ENCODE measurements at places on chromosomes 2 and 18.

DNA sequence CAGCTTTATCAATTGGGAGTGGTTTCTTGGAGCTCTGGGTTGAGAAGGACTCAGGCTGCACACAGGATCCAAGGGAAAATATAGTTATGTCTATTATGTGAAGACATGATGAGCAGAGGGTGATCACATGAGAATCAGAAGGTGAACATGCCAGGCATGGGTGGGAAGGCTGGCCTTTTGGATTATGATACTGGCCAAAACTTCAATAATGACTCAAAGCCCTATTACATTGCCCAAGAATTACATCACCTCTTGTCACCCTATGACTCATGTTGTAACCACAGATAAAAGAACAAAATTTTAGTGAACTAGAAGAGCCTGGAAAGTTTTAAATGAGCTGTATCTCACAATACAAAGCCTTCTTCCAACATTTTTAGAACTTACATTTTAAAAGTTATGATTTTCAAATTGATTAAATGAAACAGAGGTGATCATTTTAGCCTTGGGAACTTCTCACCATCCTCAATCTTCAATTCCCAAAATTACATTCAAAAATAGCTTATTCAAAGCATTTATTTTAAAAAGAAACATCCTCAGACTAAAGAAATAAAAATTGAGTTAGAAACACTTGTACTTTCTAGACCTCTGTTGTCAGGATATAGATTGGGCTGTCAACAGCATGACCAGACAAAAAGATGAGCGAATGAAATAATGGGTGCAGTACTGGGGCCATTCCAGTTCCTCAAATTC is 428.3 kb downstream of the MBD2 start:
- DNase-seq: no peak

DNA sequence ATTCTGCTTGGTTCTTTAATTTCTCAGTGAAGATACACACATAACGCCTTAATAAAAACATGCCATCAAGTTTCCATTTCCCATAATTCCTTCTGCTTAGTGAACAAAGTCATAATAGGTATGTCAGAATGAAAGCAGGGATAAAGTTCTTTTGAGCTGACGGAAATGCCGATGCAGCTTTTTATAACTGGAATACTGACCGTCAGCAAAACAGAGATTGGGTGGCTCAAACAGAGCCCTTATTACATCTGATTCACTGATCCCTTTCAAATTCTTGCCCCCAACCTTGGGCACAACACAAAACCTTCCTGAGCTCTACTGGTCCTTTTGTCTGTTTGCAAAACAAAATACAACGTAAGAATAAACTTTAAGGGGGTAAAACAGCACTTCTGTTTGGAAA is 140.4 kb downstream of the CDH2 start:
- DNase-seq: no peak

- DNase-seq: no peak
Observed at GRCh38 chr2:58906081-58906645, 665.0 kb upstream of the FANCL start.

DNA sequence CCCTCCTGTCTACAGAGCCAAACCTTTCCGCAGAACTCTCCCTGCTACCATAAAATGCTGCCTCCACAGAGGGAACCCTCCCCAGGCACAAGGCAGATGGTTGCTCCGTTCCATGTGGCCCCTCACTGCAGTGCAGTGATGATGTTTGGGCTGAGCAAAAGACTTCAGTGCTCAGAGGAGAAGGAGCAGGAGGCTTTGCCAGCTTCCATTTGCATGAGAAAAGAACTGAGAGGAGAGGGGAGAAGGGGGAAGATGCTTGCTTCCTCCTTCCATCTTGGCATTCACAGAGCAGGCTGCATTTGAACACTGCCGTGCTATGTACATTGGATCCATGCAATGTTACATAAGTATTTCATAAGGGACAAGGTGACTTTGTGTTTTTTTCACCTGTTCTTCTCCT is 46.6 kb upstream of the TMEM200C start:
- no peak for DNase-seq

DNA sequence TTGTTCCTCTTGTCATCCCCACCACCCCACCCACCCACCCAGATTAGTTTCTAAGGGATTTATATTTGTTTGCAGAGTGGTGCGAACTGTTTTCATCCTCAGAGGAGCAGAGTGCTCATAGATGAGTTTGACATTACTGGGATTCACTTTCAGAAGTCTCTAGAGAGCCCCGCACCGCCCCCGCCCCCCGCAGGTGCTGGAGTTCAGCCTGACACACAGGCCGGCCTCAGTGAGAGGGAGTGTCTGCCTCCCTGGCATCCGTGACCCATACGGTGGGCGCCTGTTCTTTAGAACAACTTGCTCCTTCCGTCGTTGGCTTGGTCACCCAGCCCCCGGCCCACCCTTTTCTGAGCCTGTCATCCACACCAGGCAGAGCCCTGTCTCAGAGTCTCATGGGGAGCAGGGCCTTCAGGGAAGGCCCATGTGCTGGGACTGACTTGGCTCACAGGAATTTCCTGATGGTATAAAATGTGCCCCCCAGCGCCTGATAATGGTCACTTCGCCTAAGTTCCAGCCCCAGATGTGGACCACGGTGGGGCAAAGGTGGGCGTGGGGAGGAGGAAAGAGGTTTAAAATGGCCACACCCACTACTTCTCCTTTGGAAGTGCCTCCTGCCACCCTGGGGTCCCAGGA is 44.3 kb downstream of the HPCAL1 start:
- peak; percentile 23 for DNase-seq

GRCh38 chr2:190766595-190766994 is 114.0 kb upstream of the GLS start:
- no peak for DNase-seq

DNA sequence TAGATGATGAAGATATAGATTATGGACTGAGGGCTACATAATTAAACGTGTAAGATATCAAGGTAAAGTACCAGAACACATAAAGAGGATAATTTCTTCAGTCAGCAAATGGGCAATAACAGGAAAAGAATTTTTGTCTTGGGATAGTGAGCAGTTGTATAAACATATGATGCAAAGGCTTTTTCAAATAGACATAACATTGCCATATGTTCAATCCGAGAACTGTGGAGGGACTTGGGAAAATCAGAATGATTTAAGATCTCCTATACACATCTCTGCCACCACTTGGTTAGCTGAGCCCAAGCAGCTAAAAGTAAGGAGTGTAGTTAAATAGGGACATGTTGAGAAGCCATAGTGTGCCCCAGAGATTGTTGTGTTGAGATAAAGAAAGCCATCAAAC is 287.6 kb upstream of the ZNF521 start:
- no peak for DNase-seq

DNA sequence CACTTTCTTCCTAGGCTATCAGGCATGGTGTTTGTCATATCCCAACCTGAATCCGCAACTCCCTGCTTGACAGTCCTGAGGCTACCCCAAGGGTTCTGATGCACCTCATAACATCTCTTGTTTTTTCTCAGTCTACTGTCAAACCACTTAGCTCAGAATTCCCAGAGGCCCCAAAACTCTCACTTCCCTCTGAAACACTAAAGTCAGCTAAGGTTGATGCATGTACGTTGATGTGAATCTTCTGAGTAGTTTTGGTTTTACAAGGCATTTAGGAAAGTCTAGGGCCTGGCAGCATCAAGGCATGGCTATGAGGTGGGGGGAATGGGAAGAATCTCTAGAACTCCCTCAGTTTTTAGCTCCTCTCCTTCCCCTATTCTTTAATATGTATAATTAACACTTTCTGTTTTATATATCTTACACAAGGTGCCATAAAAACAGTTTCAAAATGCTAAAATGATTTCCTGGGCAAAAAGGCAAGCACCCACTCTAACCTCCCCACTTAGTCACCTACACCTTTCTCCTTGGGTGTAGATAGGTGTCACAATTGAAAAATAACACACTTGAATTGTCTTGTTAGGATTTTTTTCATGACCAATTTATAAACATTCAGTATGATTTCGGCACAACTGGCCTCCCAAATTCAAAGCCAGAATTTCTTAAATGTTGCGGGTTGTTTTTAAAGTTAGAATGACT is 71.4 kb upstream of the TANK start:
- no peak for DNase-seq

- DNase-seq: no peak
Observed at GRCh38 chr2:50752237-50752636, 279.7 kb downstream of the NRXN1 start.

DNA sequence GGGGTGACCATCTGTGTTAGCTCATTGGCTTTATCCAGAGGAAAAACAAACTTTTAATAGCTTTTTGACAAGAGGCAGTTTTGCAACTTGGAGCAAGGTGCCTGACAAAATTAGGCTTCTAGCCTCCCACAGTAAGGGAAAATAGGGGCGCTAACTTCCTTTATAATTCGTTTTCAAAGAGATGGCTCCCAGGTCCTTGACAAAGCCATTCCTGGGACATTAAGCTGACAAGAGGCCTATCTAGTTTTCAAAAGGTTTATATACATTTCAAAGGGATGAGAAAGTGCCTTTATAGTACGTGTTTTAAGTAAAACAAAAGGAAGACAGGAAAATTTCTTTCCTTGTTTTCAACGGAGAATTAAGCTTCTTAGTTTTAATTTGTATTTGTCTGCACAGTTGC is 159.4 kb upstream of the GCFC2 start:
- no peak for DNase-seq

- DNase-seq: no peak
Observed at GRCh38 chr2:99624677-99625076, 134.9 kb upstream of the REV1 start.

- no peak for DNase-seq
Observed at GRCh38 chr2:237351046-237351445, 62.9 kb downstream of the COL6A3 start.

GRCh38 chr2:145572238-145572637 is 1052.3 kb upstream of the ZEB2 start:
- no peak for DNase-seq

DNA sequence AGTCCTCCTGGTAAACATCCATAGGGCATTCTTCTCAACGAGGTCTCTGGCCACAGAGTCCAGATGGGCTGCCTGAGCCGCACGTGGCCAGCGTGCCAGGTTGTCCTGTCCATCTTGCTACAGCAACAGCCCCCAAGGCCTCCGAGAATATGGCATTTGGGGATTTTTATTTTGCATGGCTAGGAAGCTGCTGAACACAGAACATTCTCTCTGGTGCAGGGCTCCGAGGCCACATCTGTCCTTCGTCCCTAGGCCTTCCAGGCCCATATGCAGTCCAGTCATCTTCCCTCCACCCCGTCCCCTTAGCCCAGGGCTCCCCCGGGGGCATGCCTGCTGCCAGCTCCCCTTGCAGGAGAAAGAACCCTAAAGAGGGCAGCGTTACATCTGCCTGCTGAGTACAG is 2.3 kb downstream of the HDAC4 start:
- DNase-seq: no peak

- DNase-seq: no peak
Observed at GRCh38 chr2:190179754-190180312, 117.3 kb upstream of the MSTN start.

DNA sequence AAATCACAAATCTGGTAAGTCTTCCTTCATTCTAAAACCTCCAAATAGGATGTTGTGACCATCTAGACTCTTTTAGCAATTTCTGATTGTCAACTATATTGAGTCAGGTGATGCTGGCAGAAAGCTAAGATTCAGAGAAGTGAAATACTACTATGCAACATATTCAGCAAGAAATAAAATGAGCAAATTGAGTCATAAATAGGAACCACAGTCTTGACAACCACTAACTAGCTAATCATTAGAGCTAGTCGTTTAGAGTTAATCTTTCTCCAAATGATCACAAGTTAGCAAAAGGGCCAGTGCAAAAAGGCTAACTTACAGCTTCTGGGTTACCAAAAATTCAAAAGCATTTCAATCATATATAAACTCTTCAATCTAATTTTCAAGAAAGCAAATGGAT is 54.5 kb downstream of the ROCK1 start:
- no peak for DNase-seq

- DNase-seq: no peak
Observed at GRCh38 chr18:79851950-79852349, 54.2 kb downstream of the KCNG2 start.

GRCh38 chr2:161625314-161625919 is 1.2 kb downstream of the SLC4A10 start:
- DNase-seq: no peak

- no peak for DNase-seq
Observed at GRCh38 chr2:224312741-224313140, 89.2 kb downstream of the FAM124B start.

- DNase-seq: no peak
Observed at GRCh38 chr2:166614503-166614902, 120.5 kb upstream of the SCN7A start.

DNA sequence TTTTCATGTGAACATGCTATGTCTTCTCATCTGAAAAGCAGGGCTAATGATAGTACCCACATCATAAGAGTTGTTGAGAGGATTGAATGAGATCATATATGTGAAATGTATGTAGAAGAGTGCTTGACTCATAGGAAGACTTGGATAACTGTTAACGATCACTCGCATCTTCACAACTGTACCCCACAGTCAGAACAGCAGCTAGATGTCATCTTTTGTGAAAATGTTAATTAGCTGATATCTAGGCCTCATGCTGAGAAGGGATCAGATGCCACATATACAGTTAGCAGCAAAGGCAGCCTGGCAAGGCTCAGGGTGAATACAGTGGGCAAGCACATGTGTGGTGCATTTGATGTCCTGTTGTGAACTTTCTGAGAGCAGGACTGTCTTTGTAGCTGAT is 24.2 kb downstream of the MAP3K20 start:
- DNase-seq: no peak

- DNase-seq: peak; percentile 16
Observed at GRCh38 chr2:112137516-112138158, 548 bp upstream of the FBLN7 start.

- DNase-seq: no peak
Observed at GRCh38 chr2:12320991-12321641, 395.6 kb upstream of the TRIB2 start.

DNA sequence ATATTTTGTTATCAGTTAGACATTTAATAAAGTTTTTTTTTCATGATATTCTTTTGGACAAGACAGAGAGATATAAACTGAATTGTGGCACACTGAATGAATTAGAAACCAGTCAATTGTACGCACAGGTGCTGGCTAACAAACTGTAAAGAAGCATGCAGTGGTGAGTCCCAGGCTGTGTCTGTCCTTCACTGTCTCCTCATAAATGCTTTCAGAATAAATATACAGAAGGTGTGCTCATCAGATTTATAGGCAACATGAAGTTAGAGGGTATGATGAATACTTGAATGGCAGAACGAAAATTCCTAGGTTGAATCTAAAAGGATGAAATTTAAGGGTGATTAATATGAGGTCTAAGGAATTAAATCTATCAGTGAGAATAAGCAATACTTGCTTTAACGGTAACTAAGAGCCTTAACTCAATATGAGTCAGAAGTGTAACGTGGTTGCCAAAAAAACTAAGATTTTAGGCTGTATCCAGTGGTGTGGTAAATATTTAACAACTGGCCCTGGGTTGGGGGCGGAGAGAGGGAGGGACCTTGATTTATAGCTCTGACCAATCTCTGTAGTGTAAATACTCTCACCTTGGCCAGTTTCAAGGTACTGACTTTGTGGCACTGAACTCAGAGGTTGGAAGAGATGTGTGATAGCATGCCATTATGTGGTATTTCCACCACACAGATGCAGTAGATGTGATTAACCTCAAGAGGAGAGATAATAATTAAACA is 41.9 kb upstream of the AAK1 start:
- no peak for DNase-seq

GRCh38 chr18:77865853-77866252 is 616.2 kb downstream of the GALR1 start:
- DNase-seq: no peak
